ENCODE measurements at places on chromosomes 2 and 18.

GRCh38 chr2:102041351-102041750, 49.6 kb downstream of the IL1R2 start:
- no peak for DNase-seq

DNA sequence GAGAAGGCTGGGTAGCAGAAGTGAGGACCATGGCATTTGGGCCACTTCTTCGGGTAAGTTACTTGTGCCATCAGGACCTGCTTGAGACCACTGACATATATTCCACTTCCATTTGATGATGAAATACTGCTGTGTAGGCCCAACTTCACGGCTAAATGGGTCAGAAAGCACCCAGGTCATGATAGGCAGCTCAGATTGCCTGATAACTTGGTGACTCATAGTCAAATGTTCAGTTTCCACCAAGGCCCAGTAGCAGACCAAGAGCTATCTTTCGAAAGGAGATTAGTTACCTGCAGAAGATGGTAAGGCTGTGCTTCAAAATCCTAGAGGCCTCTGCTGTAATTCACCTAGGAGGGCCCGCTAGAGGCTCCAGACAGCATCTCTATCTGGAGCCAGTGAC, 31.8 kb upstream of the MEX3C start:
- no peak for DNase-seq

DNA sequence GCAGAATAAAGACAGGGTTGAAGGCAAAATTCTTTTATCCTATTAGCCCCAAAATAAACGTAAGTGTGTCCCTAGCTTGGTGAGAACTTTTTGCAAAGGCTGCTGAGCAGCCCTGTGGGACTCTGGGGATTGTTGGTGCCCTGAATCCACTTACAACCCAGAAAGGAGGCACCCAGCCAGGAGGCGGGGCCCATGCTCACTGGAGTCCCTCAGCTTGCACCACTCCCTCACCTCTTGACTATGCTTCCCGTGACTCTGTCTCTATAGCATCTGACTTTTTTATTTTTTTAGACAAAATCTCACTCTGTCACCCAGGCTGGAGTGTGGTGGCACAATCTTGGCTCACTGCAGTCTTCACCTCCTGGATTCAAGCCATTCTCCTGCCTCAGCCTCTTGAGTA, 15.8 kb upstream of the COL6A3 start:
- no peak for DNase-seq

DNA sequence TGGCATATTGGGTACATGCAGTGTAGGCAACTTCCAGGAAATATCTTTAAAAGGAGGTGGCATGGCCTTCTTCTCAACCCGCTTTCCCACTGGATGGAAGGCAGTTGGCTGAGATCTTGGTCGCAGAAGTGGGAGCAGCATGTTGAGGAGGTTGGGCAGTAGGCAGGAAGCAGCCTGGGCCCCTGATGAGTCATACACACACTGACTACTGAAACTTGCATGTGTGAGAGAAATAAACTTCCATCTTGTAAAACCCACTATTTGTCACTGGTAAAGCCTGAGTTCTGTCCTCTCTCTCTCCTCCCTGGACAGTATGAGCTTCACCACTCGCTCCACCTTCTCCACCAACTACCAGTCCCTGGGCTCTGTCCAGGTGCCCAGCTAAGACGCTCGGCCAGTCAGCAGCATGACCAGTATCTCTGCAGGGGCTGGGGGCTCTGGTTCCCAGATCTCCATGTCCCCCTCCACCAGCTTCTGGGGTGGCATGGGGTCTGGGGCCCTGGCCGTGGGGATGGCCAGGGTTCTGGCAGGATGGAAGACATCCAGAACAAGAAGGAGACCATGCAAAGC, 233.8 kb upstream of the SPRED2 start:
- DNase-seq = no peak

DNA sequence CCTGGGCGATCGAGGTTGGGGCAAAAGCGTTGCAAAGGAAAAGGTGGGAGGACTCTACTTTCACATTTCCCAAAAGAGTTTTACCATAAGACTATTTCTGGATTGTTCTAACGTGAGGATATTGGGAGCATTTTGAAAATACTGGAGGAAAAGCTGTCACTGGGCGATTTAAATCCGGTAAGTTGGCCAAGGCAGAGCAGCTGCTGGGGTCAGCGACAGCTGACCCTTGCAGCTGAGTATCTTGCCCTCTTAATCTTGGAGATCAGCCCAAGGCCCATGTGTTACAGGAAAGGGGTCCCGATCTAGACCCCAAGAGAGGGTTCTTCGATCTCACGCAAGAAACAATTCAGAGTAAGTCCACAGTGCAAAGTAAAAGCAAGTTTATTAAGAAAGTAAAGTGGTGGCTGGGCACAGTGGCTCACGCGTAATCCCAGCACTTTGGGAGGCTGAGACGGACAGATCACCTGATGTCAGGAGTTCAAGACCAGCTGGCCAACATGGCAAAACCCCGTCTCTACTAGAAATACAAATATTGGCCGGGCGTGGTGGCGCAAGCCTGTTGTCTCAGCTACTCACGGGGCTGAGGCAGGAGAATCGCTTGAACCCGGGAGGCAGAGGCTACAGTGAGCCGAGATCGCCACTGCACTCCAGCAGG, 964 bp upstream of the ST3GAL5 start:
- no peak for DNase-seq

GRCh38 chr2:145481334-145481922, 961.5 kb upstream of the ZEB2 start:
- no peak for DNase-seq

DNA sequence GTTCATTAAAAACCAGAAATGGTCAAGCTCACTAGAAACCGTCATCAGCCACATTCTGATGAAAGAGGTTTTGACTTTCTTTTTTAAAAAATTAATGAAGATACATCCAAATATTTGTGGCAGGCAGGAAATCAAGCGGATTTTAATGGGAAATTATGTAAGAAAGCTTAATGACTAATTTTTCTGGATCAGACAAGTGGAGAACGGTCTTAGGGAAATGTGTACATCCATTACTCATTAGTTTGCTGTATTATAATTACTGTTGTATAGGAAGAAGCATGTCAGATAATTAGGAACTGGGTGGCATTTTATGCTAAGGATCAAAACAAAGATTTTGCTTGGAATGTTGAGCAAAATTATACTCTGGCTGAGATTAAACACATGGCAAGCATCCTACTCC, 39.4 kb downstream of the AGAP1 start:
- DNase-seq = no peak

DNA sequence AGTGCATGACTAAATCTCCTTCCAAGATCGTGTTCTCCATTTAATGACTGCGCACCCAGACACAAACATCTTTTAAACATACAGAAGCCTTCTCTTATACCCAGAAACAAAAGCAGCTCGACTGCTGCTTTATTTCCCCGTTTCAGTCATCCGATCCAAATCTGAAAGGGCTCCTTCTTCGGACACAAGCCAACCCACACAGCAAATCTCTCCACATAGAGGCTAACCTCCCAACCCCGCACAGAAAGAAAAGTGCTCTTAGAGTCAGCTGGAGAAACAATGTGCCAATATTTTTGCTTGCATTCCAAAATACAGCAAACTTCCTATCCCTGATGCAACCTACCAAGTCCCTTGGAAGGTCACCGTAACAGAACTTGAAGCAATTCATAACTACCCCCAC, 29.1 kb downstream of the GAREM1 start:
- DNase-seq = no peak

DNA sequence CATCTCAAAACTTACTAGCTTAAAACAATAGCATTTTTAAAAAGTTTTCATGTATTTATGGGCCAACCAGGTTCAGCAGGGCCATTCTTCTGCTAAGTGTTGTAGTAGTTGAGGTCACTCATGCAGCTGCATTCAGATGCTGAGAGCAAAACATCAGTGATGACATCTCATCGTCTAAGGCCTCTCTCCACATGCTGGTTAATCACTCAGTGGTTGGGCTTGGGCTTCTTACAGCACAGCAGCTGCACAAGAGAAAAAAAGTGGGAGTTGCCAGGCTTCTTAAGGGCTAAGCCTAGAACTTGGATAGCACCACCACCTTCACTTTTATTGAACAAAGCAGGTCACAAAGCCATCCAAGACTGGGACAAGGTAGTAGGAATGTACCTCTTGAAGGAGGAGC, 190.3 kb downstream of the IRS1 start:
- no peak for DNase-seq

DNA sequence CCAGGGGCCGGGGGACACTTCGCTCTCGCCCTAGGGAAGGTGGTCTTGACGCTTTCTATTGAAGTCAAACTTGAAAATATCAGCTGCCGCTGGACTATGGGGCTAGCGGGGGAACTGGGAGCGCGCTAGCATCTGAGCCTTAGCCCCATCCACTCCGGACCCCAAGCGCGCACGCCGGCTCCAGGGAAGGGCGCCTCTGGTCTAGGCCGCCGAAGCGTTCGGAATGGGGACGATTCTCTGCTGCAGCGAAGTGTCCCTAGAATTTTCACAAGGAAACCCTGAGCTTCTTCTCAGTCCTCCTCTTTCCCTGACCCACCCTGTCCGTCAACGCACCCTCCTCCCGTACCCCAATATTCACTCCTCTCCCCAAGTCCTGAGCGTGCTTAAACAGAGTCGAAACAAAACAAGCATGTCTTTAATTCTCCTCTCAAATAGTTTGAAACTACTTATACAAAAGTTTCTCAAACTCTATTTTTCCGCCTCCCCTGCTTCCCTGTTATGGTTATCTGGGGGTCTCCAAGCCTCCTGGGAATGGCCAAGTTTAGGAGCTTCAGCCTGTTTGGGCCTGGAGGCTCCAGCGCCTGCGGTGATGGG, 5.0 kb downstream of the RAX start:
- DNase-seq = no peak

- DNase-seq = no peak
Observed at GRCh38 chr2:30155202-30155601, 8.4 kb downstream of the YPEL5 start.

DNA sequence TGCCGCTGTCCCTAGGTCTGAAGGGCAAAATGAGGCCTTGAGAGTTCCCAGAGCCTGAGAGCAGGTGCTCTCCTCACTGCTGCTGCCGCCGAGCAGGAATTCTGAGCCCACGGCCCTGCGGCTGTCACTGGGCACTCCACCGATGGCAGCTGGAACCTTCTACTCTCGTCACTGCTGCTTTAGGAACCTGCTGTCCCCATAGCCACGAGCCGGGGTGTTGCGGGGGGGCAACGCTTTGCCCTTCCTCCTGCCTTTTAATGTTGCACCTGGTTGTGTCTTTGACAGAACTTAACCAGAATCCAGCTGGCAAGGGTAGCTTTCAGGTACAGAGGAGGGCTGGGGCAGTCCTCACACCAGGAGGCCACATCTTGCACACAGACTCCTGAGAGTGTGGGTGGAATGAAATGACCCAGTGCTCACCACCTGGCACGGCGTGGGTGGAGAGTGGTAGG, 32.3 kb downstream of the NCK2 start:
- no peak for DNase-seq

DNA sequence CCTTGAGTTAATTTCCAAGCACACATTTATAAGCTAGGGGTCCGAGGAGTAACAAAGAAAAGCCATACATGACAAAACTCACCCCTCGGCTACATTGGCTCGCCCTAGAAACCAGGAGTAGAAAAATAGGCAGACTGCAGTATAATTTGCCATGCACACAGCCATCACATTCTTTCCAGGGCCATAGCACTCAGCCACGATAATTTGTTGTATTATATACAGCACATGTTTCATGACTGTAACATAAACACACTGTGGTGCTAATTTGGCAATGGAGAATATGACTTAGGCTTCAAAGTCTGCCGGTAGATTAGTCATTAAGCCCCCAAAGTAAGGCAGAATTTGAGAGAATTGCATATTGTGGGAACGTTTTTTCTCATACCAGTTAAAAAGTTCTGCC, 254.9 kb downstream of the ZNF521 start:
- no peak for DNase-seq

DNA sequence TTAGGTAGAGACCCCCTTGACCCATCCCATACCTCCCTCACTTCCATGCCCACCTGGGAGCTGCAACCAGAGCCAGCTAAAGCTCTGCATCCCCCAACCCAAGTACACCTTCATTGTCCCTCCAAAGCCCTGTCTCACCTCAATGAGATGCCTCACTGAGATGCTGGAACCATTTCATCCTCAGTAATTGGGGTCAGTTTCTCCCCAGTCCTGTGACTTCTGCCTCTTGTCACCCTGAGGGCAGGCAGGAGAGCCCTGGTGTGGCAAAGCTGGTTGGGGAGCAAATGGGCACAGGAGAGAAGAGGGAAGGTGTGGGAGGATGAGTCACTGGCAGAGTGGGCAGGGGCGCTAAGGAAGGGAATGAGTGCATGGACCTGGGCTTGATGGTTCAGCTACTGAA, 27.9 kb upstream of the NT5DC4 start:
- DNase-seq = no peak

GRCh38 chr2:134119117-134119712, 134.7 kb upstream of the MGAT5 start:
- DNase-seq = no peak

GRCh38 chr2:40178971-40179370, 272.9 kb downstream of the SLC8A1 start:
- DNase-seq = no peak

GRCh38 chr2:237497838-237498186, 10.8 kb downstream of the MLPH start:
- no peak for DNase-seq
